ENCODE measurements at places on chromosomes 2 and 18. TPM values are rescaled to one million over a fixed set of nuclear protein-coding genes. Genes with fewer than 3 reads are reported as not detected.

The DSG1 gene
- total RNA-seq: not detected

The UGT1A3 gene
- not detected for total RNA-seq

The POTEF gene
- total RNA-seq: not detected

The ADAM23 gene
- 10.6 TPM for total RNA-seq

All from smooth muscle cell of trachea (primary cell).